ENCODE measurements at places on chromosomes 6 and 20.
A peak's percentile ranks its signal among the peaks of the same experiment; 100 is the strongest.

DNA sequence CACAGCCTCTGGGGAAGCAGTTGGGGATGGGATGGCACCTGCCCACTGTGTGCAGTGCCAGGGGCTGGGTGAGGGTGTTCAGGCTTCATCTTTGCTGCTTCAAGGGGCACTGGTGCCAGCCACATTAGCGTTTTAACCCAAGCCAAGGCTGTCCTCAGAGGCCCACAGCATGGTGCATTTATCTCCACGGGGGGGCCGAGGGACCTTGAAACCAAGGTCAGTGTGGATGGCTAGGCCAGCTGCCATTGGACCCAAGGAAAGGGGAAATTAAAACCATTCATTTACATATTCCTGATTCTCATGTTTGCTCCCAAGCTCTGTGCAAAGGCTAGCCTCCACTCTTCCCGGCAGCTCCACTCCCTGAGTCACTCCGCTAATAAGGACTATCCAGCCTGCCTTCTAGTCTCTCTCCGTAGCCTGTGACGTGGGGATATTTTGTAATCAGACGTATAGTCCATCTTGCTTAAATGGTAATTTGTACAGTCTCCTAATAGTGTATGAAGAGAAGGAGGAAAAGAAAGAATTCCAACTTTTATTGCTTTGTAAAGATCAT lies 197.1 kb downstream of the CDH4 start:
- no peak for DNase-seq

- DNase-seq, result no peak
Observed at GRCh38 chr6:142713959-142714358, 231.0 kb downstream of the HIVEP2 start.

GRCh38 chr6:168596344-168596743 lies 155.4 kb downstream of the SMOC2 start:
- DNase-seq, result no peak

DNA sequence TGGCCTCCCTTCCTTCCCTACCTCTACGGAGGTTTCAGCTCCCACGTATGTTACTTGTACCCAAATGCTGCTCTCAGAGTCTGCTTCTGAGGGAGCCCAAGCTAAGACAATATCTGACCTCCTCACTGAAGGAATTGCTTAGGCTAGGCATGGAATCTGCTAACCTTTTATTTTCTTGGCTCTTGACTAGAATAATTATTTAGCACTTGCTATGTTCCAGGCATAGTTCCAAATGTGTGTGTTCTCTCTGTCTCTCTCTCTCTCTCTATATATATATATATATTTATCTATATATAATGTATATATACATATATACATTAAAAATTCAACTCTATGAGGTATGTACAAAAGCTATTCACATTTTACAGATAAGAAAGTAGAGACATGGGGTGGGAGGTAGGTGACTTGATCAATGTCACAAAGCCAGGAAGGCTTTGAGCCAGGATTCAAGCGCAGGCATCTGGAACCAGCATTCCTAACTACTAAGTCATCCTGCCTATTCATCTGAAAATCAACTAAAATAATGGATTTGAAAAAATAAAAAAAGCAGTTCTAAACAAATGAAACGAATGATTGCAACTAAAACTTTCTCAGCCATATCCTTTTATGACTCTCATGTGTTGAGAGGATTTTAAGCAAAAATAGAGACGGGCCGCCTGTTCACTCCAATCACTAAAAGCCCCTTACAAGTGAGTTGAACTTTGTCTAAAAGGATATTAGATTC lies 189.7 kb upstream of the JAG1 start:
- DNase-seq, result no peak

DNA sequence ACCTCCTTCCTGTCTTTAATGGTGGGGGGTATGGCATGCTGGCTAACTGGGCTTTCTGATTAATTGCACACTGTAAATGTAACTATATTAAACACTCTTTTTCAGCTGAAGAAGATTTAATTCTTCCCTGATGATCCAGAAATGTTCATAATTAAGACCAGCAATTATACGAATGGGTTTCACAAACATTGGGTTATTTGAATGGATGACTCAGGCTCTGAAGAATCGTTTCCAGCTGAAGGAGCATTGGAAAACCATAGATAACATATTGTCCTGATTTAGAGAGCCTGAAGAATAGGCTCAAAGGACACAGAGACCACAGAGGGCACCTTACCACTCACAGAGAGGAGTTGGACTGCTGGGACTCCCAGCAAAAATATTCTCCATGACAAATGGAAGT lies 130.7 kb upstream of the SSTR4 start:
- DNase-seq, result no peak

GRCh38 chr20:21920211-21920610 lies 214.7 kb downstream of the PAX1 start:
- no peak for DNase-seq

DNA sequence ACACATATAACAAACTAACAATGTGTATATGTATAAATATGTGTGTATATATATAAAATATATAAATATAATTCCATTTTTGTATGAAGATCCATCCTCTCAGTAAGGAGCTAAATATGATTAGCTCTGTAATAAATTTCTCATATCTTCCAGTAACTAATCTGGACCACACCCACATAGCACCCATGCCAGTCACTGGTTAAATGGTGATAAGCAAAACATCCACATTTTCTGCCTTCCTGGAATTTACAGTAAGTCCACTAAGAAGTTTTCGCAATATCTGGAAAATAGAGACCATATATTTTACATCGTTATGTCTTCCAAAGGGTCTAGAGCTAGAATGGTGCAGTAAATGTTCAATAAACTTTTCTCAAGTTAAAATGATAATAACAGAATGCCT lies 151.5 kb upstream of the STMND1 start:
- no peak for DNase-seq

DNA sequence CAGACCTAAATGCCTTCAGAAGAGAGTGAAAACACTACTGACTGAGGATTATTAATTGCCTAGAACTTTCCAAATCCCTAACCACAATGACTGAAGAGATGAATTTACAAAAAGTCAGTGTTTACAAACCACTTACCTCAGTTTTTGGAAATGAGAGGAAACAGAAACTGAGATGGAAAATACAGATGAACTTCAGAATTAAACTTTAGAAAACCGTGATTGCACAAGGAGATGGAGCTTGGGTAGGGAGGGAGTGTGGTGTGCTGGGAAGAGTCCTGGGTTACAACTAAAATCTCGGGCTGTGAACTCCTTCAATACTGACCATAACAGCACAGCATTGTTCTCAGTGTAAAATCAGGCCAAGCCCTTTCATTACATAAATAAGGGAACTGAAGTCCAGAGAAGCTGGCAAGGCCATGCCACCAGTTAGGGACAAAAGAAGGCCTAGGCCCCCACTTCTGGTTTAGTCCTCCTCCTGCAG lies 4.0 kb downstream of the ELMO2 start:
- no peak for DNase-seq

GRCh38 chr20:40849456-40849855 lies 160.4 kb upstream of the MAFB start:
- no peak for DNase-seq

GRCh38 chr6:169568314-169569087 lies 133.3 kb downstream of the WDR27 start:
- no peak for DNase-seq

- no peak for DNase-seq
Observed at GRCh38 chr6:116277124-116277523, 2.6 kb downstream of the TSPYL1 start.

GRCh38 chr20:18427214-18427613 lies 39.6 kb downstream of the DZANK1 start:
- no peak for DNase-seq

DNA sequence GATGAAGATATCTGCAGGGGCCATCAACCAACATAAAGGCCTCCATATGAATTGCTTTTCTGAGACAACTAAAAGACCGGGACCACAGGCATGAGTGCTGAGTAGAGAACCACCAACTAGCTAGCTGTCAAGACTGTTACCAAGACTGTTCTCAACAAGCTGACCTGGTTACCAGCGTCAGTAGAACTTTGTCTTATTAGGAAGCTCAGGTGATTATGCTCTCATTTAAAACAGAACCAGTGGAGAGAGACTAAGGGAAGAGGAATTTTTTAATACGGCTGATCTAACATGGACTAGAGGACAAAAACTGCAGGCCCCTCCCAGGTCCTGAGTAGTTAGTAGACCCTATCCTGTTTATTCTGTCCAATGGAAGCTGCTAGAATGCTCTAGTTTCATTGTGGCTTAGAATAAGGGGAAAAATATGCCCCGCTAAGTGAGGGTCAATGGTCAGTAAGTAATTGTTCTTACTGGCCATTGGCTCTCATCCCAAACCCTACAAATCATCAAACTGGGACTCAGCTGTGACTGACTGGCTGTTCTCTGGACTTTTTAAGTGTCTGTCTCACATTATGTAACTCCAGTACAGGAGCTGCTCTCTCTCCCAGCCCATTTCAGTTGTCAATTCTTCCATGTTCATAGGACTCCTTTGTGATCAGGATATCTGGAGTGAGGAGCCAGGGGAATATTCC lies 3.8 kb upstream of the DYNLRB1 start:
- DNase-seq, result no peak

DNA sequence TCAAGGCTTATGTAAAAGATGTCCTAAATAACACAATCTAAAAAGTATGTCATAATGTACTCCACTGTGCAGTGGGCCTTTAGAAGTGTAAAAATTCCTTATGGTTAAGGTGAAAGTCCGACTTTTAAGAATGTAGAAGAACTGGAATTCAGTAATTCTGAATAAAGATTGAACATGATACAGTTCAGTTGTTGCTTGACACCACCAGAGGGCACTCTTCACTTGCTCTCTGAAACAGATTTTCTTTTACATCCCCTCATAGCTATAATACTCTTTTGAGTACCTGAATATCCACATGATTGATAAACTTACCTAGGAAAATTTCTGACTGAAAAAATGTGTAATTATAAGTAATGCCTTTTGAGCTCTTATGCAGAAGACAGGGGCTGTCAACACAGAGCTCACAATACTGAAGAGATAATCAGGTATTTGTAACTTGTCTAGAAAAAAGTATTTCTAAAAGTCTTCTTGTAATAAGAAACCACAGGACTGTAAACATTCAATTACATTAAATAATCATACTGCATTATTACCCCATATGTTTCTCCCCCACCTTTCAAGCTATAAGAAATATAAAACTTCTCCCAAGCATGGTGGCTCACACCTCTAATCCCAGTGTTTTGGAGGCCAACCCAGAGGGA lies 92.1 kb downstream of the POPDC3 start:
- peak; percentile 8 for DNase-seq

DNA sequence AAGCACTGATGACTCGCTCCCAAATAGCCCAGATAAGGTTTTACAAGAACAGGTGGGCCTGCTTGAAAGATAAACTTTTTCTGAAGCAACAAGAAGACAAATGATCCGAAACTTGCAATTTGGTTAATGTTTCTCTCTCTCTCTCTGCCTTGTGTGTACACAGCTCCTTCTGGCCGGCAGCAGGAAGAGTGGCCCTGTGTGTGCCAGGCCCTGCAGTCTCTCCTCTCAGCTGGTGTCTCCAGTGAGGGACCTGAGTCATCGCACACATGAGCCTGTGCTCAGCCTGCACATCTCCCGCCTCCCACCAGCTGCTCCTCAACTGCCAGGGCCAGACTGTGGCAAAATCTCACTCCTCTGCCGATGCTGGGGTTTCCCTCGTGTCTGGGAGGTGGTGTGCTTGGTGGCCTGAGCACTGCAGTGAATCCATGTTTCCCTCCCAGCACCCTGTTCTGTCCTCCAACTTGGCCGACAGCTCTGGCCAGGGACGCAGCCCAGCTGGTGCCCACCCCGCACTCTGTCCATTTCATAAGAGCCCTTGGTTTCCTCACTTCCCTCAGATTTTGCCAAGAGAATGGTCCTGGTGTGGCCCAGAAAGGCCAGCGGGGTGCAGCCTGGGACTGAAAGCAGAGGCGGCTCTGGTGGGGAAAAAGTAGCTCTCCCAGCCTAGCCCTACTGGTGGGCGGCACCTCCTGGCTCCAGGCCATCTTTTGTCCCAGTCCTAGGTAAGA lies 49.4 kb downstream of the ERMARD start:
- DNase-seq, result no peak

DNA sequence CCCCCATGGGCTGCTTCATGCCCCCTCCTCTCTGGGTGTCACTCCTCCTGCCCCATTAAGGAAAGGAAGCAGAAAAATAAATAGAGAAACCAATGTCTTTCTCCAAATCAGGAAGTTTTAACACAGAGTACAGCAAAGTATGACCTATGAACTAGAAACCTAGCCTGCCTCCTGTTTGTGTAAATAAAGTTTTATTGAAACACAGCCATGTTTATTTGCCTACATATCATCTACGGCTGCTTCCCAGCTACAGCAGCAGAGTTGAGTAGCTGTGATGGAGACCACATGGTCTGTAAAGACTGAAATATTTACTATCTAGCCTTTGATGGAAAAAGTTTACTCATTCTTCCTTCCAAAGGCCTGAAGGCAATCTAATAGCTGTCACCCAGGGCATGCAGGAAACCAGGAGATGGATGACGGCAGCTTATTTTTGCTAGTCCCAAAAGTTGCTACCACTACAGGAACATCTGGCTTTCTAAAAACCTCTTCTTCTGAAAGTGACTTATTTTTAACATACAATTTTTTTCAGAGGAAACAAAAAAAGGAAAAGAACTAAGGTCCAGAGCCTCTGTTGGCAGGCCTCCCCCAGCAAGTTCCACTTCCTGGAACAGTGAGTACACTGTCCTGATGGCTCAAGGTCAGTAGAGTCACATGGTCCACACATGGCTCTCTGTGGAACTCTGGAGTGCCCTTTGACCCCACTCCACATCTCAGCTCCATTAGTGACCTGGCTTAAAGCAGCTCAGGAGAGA lies 287.8 kb downstream of the PTPRT start:
- DNase-seq, result no peak

- no peak for DNase-seq
Observed at GRCh38 chr6:6686748-6687601, 98.5 kb downstream of the LY86 start.

DNA sequence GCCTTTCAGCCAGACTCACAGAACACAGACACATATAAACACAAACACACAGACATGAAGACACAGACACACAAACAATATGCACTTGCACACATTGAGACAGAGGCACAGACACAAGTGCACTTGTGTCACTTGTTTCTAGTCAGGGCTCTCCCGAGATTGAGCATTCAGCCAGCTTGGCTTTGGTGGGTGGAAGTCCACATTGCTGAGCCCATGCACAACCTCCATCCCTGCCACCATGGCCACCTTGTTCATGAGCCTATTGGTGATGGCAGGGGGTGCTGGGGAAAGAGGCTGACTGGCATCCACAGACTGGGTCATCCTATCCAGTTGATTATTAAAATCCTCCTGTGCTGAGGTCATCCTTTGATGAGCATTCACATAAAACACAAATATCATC lies 11.5 kb upstream of the CST7 start:
- DNase-seq, result no peak

DNA sequence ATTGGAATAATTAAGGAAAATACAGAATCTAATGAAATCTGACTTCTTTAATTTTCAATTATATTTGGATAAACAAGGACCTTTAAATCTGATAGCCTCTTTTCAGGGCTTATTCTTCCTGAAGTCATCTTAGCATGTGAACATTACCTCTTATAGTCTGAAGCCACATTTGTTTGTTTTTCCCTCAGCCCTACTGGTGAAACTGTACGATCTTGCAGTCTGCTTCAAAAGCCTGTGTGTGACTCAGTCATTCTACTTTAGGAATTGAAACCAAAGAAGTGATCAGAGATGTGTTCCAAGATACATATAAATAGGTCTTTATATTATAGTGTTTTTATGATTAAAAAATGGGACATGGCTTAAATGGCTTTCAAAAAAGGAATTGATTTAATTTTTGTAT lies 67.5 kb downstream of the MACROD2 start:
- no peak for DNase-seq

GRCh38 chr20:17928633-17929311 lies 39.8 kb downstream of the SNX5 start:
- no peak for DNase-seq
